ENCODE measurements at places on chromosomes 2 and 18.

DNA sequence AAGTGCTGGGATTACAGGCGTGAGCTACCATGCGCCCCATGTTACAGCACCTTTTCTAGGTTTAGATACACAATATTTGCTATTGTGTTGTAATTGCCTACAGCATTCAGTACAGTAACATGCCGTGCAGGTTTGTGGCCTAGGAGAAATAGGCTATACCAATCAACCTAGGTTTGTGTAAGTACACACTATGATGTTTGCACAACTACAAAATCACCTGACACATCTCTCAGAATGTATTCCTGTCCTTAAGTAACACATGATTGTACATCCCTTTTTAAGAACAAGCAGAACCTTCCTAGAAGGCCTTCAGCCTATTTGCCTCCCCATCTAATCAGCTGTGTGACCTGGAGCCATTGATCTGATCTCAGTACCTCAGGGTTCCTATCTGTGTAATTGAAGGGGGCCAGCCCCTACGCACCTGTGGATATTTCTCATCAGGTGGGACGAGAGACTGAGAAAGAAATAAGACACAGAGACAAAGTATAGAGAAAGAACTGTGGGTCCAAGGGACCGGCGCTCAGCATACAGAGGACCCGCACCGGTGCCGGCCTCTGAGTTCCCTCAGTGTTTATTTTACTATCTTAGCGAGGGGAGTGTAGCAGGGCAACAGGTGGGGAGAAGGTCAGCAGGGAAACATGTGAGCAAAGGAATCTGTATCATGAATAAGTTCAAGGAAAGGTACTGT lies 18.7 kb upstream of the TMBIM1 start:
- H3K4me1 ChIP-seq = peaks cover 4% of the 10 kb centered on the region
- H3K4me3 ChIP-seq = no peak overlapping the region
- H3K36me3 ChIP-seq = no peaks in the 10 kb centered on the region
- peaks cover 3% of the 10 kb centered on the region for H3K27me3 ChIP-seq
- H3K27ac ChIP-seq = no peak overlapping the region
- DNase-seq = no peak

DNA sequence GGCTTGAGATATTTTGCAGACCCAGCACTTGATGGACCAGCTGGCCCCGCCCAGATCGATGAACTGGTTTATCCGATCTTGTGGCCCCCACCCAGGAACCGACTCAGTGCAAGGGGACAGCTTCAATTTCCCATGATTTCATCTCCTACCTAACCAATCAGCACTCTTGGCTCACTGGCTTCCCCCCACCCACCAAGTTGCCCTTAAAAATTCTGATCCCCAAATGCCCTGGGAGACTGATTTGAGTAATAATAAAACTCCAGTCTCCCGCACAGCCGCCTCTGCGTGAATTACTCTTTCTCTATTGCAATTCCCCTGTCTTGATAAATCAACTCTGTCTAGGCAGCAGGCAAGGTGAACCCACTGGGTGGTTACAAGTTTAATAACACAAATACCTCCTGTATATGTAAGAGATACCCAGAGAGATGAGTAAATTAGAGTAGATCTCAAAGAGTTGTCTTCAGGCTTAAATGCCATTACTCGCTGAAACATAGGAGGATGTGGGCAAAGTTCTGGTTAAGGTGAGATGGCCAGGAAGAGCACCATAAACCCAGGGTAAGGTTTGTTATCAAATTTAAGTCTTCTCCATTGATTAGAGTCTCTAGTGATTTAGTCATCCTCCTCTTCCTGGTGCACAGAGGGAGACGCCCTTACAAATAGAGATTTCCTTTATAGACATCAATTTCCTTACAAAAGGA lies 222.8 kb downstream of the ARL4C start:
- no peaks in the 10 kb centered on the region for H3K36me3 ChIP-seq
- no peak for DNase-seq
- no peaks in the 10 kb centered on the region for H3K27me3 ChIP-seq
- peaks cover 12% of the 10 kb centered on the region for H3K4me1 ChIP-seq
- H3K4me3 ChIP-seq = no peak overlapping the region
- H3K27ac ChIP-seq = peak overlapping the region; percentile 44

- peaks cover 7% of the 10 kb centered on the region for H3K4me1 ChIP-seq
- no peak overlapping the region for H3K4me3 ChIP-seq
- DNase-seq = no peak
- no peaks in the 10 kb centered on the region for H3K36me3 ChIP-seq
Observed at GRCh38 chr2:172278667-172279066, 148.7 kb upstream of the ITGA6 start.

DNA sequence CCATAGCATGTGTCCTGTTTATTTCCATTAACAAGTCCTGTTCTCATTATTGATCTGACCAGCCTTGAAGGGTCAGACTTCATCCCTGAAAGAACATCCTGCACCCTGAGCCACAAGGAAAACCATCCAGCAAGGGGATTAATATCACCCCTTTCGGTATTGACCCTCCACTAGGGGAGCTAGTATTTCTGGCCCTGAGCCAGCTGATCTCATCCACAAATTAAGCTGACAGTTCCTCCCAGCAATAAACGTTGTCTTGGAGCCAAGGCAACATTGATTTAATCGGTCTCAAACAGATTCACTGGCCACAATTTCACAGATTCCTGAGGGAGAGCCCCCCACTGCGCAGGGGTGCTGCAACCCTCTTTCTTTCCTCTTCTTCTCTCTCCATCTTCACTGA lies 353.1 kb upstream of the FANCL start:
- H3K4me1 ChIP-seq = no peaks in the 10 kb centered on the region
- DNase-seq = no peak
- no peaks in the 10 kb centered on the region for H3K27me3 ChIP-seq
- no peak overlapping the region for H3K27ac ChIP-seq
- H3K4me3 ChIP-seq = no peak overlapping the region
- no peaks in the 10 kb centered on the region for H3K36me3 ChIP-seq

DNA sequence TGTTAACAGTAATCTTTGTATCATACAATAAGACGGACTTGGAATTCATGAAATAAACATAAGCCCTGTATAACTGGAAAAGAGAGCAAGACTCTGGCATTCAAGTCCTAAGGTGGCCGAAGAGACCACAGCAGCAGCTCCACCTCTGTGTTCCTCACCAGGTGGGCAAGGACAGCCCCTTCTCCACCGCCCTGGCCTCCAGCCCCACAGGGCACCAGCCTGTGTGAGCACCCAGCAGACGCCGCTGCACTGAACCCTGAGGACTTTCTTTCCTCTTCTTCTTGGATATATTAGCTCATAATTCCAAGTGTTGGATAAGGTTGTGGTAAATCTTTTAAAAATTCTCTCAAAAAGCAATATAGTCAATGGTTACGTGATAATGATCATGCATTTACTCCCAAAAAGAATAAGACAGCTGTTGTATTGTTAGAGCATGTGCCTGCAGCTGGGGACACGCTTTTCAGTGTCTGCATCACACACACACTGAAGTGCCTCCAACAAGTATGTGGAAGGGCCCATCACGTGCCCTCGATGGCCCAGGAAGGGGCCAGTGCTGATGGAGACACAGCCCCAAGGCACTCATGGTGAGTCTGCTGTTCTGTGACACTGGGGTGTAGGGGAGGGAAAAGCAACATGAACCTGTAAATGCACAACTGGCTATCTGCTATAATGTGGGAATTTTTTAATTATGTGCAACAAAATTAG lies 26.8 kb downstream of the FAM178B start:
- H3K27me3 ChIP-seq = no peaks in the 10 kb centered on the region
- H3K36me3 ChIP-seq = no peaks in the 10 kb centered on the region
- peaks cover 50% of the 10 kb centered on the region for H3K4me1 ChIP-seq
- no peak for DNase-seq

GRCh38 chr2:100513650-100514049 lies 43.4 kb downstream of the NMS start:
- DNase-seq = no peak
- no peak overlapping the region for H3K27ac ChIP-seq
- no peak overlapping the region for H3K4me3 ChIP-seq
- H3K36me3 ChIP-seq = no peaks in the 10 kb centered on the region
- H3K4me1 ChIP-seq = no peaks in the 10 kb centered on the region

DNA sequence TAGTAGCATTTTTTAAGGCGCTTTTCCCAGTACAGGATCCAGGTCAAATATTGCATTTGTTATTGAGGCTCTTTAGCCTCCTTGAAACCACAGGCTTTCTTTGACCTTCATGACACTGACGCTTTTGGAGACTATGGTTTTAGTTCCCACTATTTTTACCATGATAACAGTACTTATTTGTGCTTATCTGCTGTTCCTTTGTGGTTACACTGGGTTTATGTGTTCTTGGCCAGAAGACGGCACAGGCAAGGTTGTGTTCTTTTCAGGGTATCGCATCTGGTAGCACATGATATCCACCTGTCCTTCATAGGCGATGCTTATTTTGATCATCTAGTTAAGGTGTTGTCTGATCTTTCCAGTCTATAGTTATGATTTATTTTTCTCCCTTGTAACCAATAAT lies 16.8 kb upstream of the MBOAT2 start:
- DNase-seq = no peak
- H3K4me3 ChIP-seq = no peak overlapping the region
- no peaks in the 10 kb centered on the region for H3K4me1 ChIP-seq
- no peaks in the 10 kb centered on the region for H3K36me3 ChIP-seq

DNA sequence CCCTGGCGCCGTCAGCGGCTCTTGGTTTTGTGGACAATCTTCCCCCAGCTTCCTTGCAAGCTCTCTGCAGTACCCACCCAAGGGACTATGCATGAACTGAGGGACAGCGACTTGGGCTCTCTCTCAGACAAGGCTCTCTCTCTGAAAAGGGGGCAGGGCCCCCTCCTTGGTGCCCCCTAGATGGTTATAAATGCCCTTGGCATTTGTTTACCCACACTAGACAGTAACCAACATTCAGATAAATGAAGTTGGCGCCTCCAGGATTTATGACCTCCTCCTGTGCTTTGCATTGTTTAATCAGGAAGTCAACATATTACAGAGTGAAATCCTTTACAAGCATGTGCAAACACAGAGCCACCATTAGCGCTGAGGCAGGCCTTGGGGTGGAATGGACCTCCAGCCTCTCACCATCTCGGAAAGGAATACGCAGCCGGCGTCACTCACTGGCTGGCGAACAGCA lies 547.4 kb upstream of the ID2 start:
- no peak for DNase-seq
- no peaks in the 10 kb centered on the region for H3K4me1 ChIP-seq
- H3K4me3 ChIP-seq = no peak overlapping the region
- no peaks in the 10 kb centered on the region for H3K27me3 ChIP-seq
- no peaks in the 10 kb centered on the region for H3K36me3 ChIP-seq
- no peak overlapping the region for H3K27ac ChIP-seq

GRCh38 chr18:22872900-22873537 lies 60.1 kb upstream of the RBBP8 start:
- no peaks in the 10 kb centered on the region for H3K36me3 ChIP-seq
- no peak overlapping the region for H3K27ac ChIP-seq
- DNase-seq = no peak
- H3K4me3 ChIP-seq = no peak overlapping the region
- H3K4me1 ChIP-seq = no peaks in the 10 kb centered on the region
- H3K27me3 ChIP-seq = no peaks in the 10 kb centered on the region

DNA sequence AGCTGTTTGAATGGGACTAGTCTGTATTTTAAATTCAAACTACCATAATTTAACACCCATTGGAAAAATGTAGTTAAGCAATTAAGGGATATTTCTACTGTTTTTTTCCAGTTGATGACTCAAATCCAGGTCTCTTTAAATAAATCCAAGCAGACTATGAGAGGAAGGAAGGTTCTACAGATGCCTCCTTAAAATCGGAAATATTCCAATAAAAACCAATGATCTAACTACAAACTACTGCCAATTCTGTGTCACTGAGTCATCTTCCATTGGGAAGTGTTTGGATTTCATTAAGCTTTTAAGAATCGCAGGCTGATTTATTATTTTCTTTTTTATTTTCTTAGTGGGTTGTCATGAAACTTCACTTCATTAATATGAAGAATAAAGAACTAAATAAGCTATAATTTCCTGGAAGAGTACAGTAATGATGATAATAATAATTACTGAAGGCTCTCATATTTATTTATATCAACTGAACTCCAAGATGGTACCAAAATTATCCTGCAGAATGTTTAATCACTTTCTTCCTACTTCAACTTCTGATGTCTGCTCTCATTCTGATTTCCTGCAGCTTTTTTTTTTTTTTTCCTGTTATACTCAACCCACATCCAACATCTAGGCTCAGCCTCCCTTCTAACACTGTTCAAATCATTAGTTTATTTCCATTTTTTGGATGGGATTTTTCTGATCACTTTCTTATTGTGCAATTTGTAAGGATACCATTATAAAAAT lies 166.3 kb upstream of the FN1 start:
- no peaks in the 10 kb centered on the region for H3K4me1 ChIP-seq
- H3K4me3 ChIP-seq = no peak overlapping the region
- no peaks in the 10 kb centered on the region for H3K27me3 ChIP-seq
- DNase-seq = no peak
- H3K36me3 ChIP-seq = no peaks in the 10 kb centered on the region

DNA sequence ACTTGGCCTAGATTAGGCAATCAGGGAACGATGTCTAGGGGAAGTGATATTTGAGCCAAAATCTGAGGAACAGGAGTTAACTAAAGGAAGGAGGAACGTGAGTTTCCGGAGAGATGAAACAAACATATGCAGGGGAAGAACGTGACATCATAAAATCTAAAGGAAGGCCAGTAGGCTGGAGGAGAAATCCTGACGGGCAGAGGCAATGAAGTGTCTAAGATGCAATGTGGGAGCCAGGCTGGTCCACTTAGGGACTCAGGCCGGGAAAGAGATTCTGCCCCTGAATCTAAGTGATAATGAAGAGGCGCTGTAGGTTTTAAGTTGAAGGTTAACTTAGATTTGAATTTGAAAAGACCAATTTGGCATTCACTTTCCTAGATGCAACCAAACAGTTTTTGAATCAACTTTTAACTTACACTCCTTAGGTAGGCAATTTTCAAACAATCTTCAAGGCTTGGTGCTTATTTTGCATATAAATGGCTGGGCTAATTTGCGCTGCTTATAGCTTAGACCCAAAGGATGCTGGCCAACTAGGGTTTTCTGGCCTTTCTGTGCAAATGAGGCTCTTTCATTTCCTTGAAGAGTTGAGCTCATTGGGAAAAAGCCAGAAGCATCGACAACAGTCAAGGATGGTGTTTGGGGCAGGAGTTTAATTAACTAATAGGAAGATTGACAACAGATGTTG lies 221.7 kb downstream of the SOX11 start:
- H3K4me1 ChIP-seq = no peaks in the 10 kb centered on the region
- H3K36me3 ChIP-seq = no peaks in the 10 kb centered on the region
- H3K4me3 ChIP-seq = no peak overlapping the region
- no peaks in the 10 kb centered on the region for H3K27me3 ChIP-seq
- no peak overlapping the region for H3K27ac ChIP-seq
- DNase-seq = no peak

- no peak for DNase-seq
- no peak overlapping the region for H3K27ac ChIP-seq
- H3K36me3 ChIP-seq = no peaks in the 10 kb centered on the region
- no peak overlapping the region for H3K4me3 ChIP-seq
- H3K4me1 ChIP-seq = no peaks in the 10 kb centered on the region
Observed at GRCh38 chr2:160920791-160921303, 239.4 kb upstream of the TANK start.

GRCh38 chr18:49976795-49977560 lies 163.6 kb upstream of the ACAA2 start:
- H3K36me3 ChIP-seq = no peaks in the 10 kb centered on the region
- no peaks in the 10 kb centered on the region for H3K4me1 ChIP-seq
- H3K27me3 ChIP-seq = peaks cover 5% of the 10 kb centered on the region
- no peak for DNase-seq

All from T-cell (primary cell).